Stimulated activated CD4-positive, alpha-beta T cell treated with anti-CD3 and anti-CD28 coated beads, Interleukin-1b, Interleukin-23, amount 100 ng/mL, for 24 hours (primary cell): ENCODE measurements at places on chromosomes 2 and 18.

GRCh38 chr2:17814601-17815000 is 1.7 kb upstream of the MSGN1 start:
- no peak for DNase-seq

DNA sequence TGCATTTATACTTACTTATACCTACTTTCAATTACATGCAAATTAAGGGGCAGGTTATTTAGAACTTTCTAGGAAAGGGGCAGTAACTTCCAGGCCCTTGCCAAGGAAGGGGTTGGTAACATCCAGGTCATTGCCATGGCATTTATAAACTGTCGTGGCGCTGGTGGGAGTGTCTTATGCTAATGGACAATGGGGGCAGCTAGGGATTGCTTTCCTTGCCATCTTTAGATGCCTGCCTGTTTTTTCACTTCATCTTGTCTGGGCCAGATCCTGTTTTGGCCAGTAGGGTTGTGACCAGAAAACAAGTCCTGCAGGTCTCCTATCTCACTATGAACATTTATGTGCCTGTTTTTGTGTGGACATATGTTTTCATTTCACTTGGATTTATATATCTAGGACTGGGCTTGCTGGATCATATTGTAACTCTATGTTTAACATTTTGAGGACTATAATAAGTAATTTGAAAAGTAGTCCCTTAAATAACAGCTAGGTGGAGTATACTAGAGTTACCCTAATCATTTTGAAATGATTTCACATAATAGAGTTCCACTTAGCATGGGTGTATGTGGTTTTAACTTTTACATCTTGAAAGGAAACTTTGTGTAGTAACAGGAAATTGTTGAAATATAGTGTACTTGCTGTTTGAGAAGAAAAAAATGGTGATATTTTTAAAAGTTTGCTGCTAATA is 56.1 kb downstream of the LCLAT1 start:
- DNase-seq: no peak

DNA sequence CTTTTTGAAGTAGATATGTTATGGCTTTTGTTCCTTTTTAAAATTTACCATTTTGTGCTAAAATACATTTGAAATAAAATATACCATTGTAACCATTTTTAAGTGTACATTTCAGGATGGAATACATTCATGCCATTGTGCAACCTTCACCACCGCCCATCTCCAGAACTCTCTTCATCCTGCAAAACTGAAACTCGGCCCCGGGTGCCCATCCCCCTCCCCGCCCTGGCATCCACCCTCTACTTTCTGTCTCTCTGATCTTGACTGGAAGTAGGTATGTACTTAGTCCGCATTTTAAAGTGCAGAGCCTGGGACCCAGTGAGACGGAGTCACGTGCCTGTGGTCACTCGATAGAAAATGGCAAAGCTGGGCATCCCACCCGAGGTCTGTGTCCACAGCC is 45.6 kb downstream of the DIPK1C start:
- DNase-seq: no peak

DNA sequence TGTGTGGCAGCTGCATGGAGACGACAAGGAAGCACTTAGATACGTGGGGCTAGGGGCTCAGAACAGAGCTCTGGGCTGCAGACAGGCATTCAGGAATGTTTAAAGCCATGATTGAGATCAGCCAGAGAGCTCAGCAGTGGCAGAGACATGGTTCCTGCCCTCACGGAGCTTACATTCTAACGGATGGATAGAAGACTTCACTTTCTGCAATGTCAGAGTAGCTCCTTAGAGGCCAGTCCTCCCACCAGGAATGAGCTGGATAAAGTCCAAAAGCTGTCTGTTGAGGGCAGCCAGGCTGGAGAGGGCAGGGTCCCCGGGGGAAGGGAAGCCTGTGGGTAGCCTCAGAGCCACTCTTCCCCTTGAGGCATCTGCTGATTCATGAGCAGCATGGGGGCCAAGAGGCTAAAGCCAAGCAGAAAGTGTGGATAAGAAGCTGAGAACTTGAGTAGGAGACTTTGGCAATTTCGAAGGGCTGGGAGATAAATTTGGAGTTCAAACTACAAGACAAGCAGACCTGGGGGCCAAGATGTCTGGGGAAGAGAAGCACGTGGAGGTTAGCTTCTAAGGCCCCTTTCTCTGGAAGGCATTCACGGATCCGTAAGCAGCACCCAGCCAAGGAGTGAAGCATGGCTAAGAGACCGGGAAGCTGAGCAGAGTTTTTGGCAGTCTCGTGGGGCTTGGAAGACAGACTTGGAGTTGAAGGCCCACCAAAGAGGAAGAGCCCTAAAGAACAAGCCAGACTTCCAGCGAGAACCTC is 9.7 kb upstream of the CIB4 start:
- DNase-seq: no peak

DNA sequence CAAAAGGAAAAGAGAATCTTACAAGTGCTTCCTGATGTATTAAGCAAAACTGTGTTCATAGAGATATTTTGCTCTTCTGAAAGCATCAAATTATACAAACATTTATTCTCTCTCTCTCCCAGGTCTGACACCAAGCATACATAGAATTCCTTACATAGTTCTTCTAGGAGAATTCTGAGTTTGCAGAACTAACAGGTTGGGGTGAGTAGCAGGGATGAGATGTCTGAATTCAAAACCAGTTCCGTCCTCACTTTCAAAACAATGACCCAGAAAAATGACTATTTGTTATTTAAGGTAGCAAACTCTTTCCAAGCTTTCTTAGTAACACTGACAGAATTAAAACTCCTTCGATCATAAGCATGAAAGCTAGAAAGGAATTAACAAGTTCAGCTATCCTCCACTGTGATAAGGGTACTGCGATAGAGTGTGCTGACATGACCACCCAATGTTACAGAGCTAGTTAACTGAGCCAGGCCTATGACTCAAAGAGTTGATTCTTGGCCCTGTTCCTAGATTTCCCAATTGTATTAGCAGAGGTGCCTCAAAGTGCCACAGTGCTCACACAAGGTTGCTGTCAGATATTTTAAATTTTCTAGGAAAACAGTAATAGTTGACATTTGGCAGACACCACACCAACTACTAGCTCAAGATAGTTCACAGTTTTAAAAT is 85.8 kb upstream of the SETBP1 start:
- DNase-seq: no peak

GRCh38 chr2:60439219-60439974 is 114.1 kb downstream of the BCL11A start:
- no peak for DNase-seq

- DNase-seq: no peak
Observed at GRCh38 chr18:75162467-75162866, 46.5 kb downstream of the PTGR3 start.
